ENCODE measurements at places on chromosomes 2 and 18. TPM values are rescaled to one million over a fixed set of nuclear protein-coding genes. Genes with fewer than 3 reads are reported as not detected.

GRCh38 chr18:45951016-45951714 is 16.0 kb downstream of the EPG5 start:
- no peak overlapping the region for H3K4me3 ChIP-seq
- H3K36me3 ChIP-seq: peaks cover 15% of the 10 kb centered on the region
- peak overlapping the region; percentile 35 for H3K27ac ChIP-seq
- H3K27me3 ChIP-seq: no peaks in the 10 kb centered on the region
- peaks cover 11% of the 10 kb centered on the region for H3K4me1 ChIP-seq

DNA sequence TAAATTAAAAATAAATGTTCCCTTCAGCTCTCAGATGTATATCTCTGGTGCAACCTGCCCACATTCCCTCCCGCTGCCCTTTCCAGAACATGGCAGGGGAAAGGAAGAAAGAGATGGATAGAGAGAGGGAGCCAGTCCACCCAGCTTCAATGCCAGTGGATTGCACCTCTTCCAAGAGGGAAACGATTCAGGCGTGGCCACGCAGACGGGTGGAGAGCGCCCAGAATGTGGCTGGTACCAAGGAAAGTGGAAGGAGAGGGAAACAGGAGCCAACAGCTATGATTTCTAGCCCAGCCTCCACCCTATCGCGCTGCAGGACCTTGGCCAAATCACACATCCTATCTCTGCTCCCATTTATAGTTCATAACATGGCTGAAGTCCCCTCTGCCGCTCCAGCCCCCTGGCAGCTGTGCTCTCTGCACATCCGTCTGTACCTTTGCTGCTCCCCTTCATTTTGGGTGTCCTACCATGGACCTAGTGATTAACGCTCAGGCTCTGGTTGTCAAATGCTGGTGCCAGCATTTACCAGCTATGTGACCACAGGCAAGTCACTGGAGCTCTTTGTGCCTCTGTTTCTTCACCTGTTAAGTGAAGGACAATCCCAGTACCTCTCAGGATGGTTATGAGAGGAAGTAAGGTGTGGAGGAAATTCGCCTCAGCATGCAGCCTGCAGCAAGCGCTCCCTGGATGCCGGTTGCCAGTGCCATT is 66.5 kb downstream of the SFXN5 start:
- no peak overlapping the region for H3K27ac ChIP-seq
- no peak for DNase-seq
- peaks cover 16% of the 10 kb centered on the region for H3K4me1 ChIP-seq
- H3K36me3 ChIP-seq: no peaks in the 10 kb centered on the region

- no peak overlapping the region for H3K27ac ChIP-seq
- no peak for DNase-seq
- H3K4me3 ChIP-seq: no peak overlapping the region
- H3K4me1 ChIP-seq: no peaks in the 10 kb centered on the region
Observed at GRCh38 chr2:11212645-11213044, 57.4 kb downstream of the SLC66A3 start.

DNA sequence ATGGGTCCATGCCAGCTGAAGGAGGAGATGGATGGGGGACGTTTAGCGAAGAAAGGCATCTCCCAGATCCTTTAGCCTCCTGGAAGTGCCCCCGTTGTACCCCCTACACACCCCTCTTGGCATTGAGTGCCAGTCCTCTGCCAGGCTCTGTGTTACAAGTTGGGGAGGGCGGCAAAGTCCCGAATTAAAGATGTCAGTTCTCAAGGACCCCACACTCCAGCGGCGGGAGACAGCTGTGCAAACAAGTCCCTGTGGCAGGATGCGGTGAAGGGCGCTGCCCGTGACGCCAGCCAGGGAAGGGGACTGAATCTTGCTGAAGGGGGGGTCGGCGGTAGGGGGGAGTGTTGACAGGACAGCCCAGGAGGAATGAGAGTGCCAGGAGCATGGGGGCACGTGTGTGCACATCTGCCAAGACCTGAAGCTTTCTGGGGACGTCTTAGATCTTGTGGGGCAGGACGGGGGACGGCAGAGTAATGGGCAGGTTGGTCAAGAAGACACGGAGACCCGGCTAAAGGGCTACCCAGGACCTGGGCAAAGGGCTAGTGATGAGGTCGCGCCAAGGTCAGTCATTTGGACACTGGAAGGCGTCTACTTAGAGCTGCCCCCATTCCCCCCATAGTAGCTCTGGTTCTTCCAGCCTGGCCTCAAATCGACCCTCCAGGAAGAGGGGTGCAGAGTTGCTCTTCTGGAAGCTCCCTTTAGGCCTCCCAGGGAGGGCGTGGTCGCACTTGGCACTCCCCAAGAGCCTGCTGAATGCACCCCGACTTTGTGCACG is 2.8 kb upstream of the CTDSP1 start:
- no peaks in the 10 kb centered on the region for H3K27me3 ChIP-seq
- H3K36me3 ChIP-seq: no peaks in the 10 kb centered on the region
- DNase-seq: peak; percentile 62

DNA sequence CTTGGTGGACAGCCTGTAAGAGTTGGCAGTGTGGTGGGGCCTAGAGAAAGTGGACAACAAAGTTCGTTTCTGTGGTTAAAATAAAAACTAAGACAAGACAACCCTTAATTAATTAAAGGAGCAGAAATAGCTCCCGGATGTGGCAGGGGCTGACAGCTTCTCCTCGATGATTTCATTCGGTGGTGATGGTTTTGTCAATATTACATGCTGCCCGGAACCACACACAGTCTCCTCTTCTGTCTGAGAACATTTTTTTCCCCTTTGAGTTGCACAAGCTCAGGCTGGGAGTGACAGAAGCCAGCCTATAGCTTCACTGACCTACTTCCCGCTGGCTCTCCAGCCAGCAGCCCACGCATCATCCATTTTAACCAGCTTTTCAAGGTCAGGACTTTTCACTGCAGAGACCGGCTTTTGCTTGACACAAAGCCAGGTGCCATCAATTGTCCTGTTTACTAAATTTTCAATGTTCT is 378.8 kb downstream of the SLC4A3 start:
- H3K27ac ChIP-seq: no peak overlapping the region
- H3K4me3 ChIP-seq: no peak overlapping the region
- no peak for DNase-seq
- H3K27me3 ChIP-seq: no peaks in the 10 kb centered on the region
- H3K4me1 ChIP-seq: no peaks in the 10 kb centered on the region

DNA sequence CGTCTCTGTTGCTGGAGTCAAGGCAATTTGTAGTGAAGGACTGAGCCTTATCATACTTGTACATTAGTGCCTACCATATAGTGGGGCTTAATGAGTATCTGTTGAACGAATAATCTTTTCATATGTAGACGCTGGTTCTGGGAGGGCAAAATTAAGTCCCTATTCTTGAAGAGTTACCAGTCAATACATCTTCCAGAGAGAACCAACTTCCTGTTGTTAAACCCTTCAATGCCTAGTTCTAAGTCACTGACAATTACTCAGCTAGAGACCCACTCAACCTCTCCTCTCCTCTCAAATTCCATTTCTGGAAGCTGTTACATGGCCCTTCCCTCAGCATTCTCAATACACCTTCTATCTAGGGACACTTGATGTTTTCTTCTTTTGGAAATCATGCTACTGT is 1.1 kb upstream of the MOB4 start:
- H3K4me3 ChIP-seq: no peak overlapping the region
- no peak for DNase-seq
- H3K27ac ChIP-seq: peak overlapping the region; percentile 78
- H3K36me3 ChIP-seq: no peaks in the 10 kb centered on the region

GRCh38 chr2:108575132-108575966 is 41.1 kb downstream of the LIMS1 start:
- H3K27me3 ChIP-seq: no peaks in the 10 kb centered on the region
- H3K27ac ChIP-seq: no peak overlapping the region
- DNase-seq: no peak
- no peaks in the 10 kb centered on the region for H3K36me3 ChIP-seq
- H3K4me1 ChIP-seq: peaks cover 36% of the 10 kb centered on the region
- no peak overlapping the region for H3K4me3 ChIP-seq

DNA sequence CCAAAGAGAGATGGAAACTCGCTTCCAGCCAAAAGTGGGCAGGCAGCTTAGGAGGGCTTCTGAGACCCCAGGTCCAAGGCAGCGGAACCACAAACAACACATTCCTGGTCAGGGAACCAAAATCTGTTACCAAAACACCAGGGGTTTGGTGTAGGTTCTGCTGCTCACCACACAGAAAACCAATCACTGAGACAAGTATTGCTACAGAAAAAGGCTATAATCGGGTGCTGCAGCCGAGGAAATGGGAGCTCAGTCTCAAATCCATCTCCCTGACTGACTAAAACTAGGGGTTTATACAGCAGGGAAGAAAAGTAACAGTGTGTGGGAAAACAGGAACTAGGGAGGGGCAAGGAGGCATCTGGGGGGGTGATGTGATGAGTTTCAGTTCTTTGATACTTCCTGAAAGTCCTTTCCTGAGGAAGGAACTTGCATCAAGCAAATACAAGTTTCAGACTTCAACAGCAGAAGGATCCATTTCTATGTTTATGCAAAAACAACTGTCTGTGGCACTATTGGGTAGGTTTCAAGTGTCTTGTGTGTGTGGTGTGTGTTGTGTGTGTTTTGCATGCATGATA is 108.0 kb downstream of the FAM168B start:
- H3K36me3 ChIP-seq: no peaks in the 10 kb centered on the region
- DNase-seq: no peak
- H3K27me3 ChIP-seq: no peaks in the 10 kb centered on the region
- H3K4me1 ChIP-seq: no peaks in the 10 kb centered on the region
- no peak overlapping the region for H3K4me3 ChIP-seq

DNA sequence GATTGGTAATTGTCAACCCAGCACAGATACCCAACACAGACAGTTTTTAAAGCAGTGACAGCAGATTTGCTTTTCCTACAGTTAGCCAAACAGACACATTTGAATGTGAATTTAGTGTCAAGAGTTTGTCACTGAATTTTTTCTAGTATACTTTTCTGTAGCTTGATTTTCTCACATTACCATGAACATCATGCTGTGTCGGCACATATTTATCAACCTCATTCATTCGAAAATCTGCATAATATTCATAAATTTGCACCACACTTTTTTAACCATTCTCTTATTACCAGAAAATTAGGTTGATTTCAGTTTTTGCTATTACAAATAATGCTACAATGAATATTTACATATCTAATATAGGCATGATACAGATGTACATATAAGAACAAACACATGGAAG is 27.0 kb upstream of the DSG3 start:
- H3K4me1 ChIP-seq: no peaks in the 10 kb centered on the region
- no peak overlapping the region for H3K27ac ChIP-seq
- H3K27me3 ChIP-seq: no peaks in the 10 kb centered on the region
- no peaks in the 10 kb centered on the region for H3K36me3 ChIP-seq
- H3K4me3 ChIP-seq: no peak overlapping the region

DNA sequence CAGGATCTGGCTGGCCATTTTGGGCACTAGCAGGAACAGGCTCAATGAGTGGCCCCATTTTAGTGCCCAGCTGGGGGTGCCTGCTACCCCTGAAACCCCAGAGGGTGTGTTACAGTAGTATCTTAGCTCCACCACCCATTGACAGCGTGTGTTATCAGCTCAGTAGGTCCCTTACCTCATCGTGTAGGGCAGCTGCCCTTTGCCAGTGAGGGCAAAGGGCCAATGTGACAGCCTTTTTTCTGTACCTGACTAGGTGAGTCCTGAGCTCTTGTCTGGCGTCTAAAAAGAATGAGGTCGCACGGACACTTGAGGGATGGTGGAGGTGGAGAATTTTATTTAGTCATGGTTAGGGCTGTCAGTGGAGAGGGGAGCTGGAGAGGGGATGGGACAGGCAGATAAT is 462.2 kb downstream of the PIK3C3 start:
- no peaks in the 10 kb centered on the region for H3K4me1 ChIP-seq
- H3K27ac ChIP-seq: no peak overlapping the region
- no peak overlapping the region for H3K4me3 ChIP-seq
- H3K27me3 ChIP-seq: no peaks in the 10 kb centered on the region
- DNase-seq: no peak

DNA sequence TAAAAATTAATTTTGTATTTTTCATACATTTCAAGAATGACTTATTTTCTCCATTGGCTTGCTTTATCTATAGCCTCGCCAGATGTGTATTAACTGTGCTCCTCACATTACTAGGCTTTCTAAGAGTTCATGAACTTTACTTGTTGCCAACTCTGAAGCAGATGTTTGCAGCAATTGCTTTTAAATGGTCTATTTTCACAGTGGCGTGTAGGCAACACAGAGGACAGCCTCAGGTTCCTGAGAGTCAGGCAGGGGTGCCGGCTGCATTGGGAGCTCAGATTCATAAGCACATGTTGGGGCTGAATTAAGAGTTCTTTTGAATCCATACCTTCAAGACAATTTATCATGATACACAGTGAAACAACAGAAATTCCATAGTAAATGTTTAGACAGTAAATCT is 179.2 kb upstream of the PXDN start:
- no peak for DNase-seq

DNA sequence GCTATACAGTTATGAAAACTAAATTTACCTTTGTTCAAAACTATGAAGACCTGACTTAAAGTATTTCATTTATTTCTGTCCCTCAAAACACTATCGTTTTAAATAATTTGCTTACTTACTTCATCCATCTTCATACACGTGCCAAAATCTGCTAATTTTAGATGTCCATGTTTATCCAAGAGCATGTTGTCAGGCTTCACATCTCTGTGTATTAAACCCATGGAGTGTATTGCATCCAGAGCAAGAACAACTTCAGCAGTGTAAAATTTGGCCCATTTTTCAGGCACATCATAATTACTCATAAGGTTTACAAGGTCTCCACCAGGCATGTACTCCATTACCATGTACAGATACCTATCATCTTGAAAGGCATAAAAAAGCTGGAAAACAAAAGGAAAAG is 80.3 kb downstream of the SLC66A3 start:
- no peak overlapping the region for H3K4me3 ChIP-seq
- H3K4me1 ChIP-seq: peaks cover 4% of the 10 kb centered on the region
- no peak overlapping the region for H3K27ac ChIP-seq
- DNase-seq: no peak

- no peaks in the 10 kb centered on the region for H3K27me3 ChIP-seq
- H3K4me1 ChIP-seq: no peaks in the 10 kb centered on the region
- H3K36me3 ChIP-seq: no peaks in the 10 kb centered on the region
- no peak for DNase-seq
- H3K27ac ChIP-seq: no peak overlapping the region
Observed at GRCh38 chr2:183021613-183022012, 16.6 kb downstream of the NCKAP1 start.

DNA sequence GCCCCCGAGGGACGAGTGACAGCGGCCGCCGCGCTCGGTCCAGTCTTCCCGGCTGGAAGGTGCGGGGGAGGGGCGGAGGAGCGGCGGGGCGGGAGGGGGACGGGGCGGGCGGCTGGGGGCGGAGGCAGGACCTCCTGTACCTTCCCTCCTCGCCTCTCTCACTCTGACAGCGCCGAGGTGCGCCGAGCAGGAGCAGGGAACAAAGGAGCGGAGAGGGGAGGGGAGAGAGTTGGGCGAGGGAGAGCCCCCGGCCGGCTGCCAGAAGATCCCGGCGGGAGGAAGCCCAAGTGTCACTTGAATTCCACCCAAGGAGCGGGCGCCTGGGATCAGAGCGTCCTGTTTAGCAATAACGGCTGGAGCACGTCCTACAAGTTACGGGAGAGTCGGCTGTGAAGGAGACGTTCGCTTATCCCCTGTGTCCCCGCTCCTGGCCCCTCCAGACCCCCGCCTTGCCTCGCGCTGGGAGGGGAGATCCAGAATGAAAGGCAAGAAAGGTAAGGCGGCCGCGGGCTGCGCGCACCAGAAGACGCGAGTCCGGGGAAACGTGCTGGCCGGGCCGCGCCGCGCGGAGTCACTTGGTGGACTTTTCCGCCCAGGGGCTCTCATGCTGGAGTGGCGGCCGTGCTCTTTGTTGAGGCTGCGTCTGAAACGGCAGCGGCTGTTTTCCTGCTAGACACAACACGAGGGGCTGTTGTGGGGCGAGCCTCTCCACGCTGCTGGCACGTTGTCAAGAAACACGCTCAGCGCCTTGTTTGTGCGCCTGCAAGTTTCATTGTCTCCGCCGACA is at the start of gene TGIF1:
Gene TGIF1 (plus strand): TSS at position 161 of the 787 bp plus-strand sequence. CDS start 318 bp downstream, at position 479.
- H3K27ac ChIP-seq: peak within 1 kb of the TSS; percentile 99
- H3K27me3 ChIP-seq: no peaks in the 10 kb centered on the region
- peaks cover 32% of the 10 kb centered on the region for H3K4me1 ChIP-seq

PHOSPHO2 gene
- 2.7 TPM for total RNA-seq

NT5DC4 gene
- total RNA-seq: not detected

CXCR1 gene
- total RNA-seq: not detected

REG3A gene
- not detected for total RNA-seq

Measured in endothelial cell of umbilical vein (primary cell).